ENCODE measurements at places on chromosomes 1 and 21.

GRCh38 chr1:221437171-221437570 is 304.7 kb downstream of the DUSP10 start:
- no peak for DNase-seq

DNA sequence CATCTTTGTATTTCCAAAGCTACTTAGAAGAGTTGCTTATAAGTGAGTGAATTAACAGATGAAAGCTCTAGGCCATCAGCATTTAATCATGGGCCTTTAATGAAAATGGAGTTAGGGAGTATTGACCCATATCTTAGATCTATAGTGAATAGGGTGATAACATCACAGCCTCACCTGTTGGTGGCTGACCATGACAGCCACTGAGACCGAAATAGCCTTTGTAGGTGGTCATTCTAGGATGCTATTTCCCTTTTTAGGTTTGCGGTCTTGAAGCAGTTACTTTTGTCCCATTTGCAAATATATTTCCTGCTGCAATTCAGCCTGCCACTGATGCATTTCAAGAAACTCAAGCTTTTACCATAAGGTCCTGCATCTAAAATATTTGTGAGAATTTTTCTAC is 410.1 kb upstream of the LYPLAL1 start:
- DNase-seq: no peak

GRCh38 chr1:14323568-14324247 is 274.8 kb upstream of the KAZN start:
- DNase-seq: no peak

DNA sequence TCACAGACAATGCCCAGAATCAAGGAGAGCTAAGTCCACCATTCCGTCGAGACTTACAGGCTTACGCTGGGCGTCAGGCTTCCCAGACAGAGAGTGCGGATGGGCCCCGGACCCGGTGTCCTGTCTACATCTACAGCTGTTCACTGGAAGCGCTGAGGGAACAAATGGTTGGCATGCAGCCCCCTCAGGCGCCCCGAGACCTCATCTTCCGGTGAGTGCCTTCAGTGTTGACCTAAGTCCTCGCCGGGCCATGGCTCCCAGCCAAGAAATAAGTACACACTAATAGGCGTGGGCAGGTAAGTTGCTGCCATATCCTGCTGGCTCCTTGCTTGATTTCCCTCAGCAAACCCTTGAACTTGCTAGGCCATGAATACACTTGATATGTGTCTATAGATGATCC is 26.2 kb downstream of the HYI start:
- no peak for DNase-seq

DNA sequence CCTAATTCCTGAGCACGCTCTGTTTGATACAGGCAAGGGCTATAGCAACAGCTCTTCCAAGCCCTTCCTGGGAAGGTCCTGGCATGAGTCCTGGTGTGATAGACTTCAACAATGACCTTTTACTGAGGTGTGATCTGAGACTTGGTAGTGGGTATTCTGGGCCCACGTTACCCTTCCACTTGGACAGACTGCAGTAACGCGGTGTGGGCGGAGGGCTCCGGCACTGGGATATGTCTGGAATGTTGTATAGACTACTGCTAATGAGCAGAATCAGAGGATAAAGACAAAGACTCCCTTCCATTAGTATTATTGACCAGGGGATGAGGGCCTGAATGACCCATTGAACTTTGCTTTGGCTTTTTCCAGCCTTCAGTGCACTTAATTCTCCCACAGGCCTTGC is 262.3 kb downstream of the RWDD3 start:
- DNase-seq: no peak

DNA sequence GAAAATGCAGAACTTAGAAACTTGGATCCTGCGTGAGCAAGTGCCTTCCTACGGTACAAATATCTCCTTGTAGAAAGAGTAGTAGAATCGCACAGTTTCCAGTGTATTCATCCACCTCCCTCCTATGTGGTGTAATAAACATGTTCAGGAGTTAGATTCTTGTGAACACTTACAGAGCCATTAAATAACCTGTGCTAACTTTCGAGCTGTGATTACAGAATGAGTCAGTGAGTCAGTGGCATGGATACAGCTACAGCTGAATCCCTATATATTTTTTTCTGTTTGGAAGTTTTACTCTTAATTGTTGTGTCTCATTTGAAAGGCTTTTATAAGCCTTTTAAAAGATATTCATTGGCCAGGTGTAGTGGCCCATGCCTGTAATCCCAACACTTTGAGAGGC is 148.7 kb downstream of the EDEM3 start:
- DNase-seq: no peak

- DNase-seq: no peak
These were observed 8.6 kb upstream of the COL6A2 start for GRCh38 chr21:46089285-46089684.

DNA sequence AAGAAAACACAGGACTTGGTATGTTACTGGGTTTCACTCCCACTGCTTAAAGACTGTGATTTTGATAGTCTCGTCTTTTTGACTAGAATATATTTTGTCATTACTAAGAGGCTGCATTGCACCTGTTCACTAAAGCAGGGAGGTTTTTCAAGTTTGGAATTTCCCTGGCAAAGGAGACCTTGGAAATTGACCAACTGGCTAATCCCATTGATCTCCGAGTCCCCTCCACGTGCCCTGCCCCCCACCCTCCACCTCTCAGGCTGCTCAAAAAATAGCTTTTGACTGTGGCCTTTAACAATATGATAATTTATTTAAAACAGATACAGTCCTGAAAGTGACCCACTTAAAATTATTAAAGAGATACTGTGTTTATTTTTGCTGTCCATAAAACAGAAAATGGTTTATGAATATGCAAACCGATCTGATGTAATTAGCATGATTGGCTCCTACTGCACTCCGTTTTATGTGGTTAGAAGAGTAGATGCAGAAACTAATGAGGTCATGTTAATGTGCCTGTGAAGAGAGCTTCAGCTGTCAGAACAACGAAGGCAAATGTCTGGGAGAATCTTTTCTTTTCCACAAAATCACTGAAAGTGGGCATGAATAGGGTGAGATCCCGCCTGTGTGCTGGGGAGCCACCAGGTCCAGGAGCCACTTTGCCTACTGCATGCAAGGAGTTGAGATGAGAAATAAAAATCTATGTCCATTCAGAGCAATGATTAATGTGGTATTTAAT is 361.5 kb downstream of the RRAGC start:
- DNase-seq: no peak

GRCh38 chr1:171674431-171675405 is 22.2 kb upstream of the MYOC start:
- no peak for DNase-seq

- no peak for DNase-seq
These were observed 131.7 kb upstream of the GRIK3 start for GRCh38 chr1:37166005-37166404.

DNA sequence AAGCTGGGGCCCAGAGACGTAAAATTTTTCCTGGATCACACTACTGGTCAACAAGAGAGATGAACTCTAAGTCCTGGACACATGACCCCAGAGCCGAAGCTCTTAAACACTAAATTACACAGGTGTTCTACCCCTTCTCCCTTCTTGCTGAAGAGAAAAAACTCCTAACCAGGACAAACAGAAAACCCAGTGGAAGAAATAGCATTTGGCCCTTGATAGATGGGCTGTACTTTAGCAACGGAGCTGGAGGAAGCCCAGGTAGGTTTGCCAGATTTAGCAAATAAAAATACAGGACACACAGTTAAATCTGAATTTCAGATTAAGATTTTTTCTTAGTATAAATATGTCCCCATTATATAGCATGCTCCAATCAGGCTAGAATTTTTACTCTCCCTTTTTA is 72.7 kb downstream of the DIRAS3 start:
- DNase-seq: no peak

DNA sequence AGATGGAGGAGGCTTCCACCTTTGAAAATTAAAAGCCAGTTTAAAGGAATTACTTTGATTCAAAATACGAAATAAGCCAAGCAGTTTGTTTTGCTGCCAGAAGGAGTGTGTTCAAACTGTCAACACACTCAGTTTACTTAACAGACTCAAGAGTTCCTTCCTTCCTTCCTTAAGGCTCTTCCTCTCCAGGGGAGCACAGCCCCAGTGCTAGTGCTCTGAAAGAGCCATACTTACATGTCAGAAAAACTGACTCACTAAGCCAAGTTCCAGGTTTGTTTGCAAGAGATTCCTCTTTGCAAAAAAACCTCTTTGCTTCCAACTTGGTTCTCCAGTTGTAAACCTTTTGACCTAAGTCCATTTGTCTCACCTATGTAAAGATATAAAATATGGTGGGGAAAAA is 14.3 kb downstream of the SETD4 start:
- DNase-seq: no peak

- no peak for DNase-seq
These were observed 1.8 kb upstream of the LHX9 start for GRCh38 chr1:197915260-197915861.

DNA sequence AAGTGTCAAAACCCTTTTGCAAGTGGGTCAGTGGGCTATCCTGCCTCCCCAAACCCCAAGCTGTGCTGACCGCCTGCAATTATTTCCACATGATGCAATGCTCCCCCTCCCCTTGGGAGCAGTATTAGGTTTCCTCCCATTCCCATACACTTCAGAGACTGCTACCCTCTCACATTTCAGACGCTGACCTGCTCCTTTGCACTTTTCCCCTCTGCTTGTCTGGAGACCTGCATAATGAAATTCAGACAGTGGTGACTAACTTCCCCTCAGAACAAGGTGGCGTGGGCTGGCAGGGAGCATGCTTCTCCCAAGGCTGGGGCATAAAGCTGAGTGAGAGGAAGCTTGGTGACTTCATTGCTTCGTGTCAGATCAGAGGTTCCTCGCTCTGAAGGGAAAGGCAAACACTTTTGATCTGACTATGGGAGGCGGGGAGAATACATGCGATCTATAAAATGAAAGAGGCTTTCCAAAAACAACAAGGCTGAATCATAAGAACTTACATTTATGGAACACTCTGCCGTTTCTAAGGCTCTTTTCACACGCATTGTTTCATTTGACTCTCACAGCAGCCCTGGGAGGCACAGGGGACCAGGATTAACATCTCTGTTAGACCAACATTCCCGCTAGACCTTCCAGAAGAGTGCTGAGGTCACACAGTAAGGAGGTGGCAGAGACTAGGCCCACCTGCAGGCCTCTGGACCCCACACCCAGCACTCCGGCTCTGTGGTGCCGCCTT is 27.5 kb upstream of the ROR1 start:
- no peak for DNase-seq

GRCh38 chr1:59008599-59009347 is 224.9 kb upstream of the JUN start:
- no peak for DNase-seq

DNA sequence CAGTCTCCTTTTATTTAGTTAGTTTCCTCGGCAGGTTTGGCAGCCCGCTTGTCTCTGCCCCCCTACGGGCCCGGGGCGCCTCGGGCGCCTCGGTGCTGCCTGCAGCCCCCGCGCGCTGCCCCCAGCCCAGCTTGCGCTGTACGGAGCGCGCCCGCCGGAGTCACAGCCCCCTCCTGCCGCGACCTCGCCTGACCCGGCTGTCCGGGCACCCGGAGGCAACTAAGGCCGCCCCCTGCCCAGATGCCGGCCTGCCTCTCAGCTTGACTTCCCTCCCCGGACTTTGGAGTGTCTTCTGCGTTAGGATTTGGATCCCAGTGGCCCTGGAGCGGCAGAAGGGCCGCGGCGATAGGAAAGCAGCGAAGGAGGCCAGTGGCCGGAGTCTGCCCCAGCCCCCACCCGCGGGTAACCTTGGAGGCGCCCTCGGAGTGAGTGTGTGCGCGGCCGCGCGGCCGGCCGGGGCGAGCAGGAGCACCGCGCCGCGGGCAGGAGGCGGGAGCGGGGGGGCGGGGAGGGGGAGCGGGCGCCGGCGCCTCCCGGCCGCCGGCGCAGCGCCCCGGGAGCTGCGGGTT is 7.6 kb downstream of the CDKN2C start:
- no peak for DNase-seq

DNA sequence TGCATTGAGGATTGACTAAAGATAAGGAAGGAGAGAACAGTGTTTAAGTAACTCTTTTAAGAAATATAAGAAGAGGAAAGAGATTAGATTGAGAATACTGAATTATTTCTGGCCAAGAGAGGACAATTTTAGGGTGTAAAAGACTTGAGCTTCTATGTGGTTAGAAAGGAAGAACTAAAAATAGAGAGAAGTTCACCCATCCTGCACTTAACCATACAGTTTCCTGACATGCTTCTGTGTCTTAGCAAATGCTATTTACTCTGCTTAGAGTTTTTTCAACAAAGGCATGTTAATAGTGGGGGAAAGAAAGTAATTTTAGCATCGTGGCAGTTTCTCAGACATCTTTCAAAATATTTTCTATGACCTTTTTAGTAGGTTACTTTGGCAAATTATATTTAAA is 122.8 kb upstream of the GPR52 start:
- no peak for DNase-seq

DNA sequence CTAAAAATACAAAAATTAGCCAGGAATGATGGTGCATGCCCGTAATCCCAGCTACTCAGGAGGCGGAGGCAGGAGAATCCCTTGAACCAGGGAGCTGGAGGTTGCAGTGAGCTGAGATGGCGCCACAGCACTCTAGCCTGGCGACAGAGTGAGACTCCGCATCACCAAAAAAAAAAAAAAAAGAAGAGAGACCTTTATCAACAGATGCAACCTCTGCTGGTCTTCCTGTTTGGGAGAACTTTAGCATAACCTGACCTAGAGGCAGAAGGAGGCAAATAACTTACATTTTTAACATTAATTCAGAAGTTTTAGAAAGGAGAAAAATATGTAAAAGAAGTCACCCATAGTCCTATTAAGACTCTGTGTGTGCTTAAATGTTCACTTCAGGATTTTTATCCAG is 32.4 kb downstream of the SLAMF1 start:
- DNase-seq: no peak

GRCh38 chr1:29636936-29637335 is 400.6 kb downstream of the PTPRU start:
- DNase-seq: no peak

GRCh38 chr1:174692313-174692712 is 244.5 kb downstream of the GPR52 start:
- DNase-seq: no peak

- DNase-seq: no peak
These were observed 522 bp downstream of the SLC45A1 start for GRCh38 chr1:8318436-8318835.

DNA sequence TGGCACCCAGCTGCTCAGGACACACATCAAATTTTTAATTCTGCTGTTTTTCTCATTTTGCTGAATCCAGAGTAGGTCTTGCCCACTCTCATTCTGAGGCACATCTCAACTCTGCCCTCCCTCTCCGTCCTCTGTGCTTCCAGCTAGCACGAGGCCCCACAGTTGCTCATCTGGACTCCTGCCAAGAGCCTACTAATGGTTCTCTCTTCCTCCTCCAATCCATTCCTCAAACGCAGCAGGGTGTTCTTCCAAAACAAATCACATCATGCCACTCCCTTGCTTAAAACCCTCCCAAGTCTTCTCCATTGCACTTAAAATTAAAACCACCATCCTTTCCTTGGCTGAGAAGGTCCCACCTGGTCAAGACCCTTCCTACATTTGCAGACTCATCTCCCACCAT is 49.8 kb upstream of the SCAF4 start:
- no peak for DNase-seq

GRCh38 chr1:211329764-211330201 is 3.1 kb downstream of the TRAF5 start:
- DNase-seq: no peak

- no peak for DNase-seq
These were observed 20.6 kb upstream of the EGLN1 start for GRCh38 chr1:231442735-231443134.

- DNase-seq: no peak
These were observed 13.4 kb downstream of the CLEC20A start for GRCh38 chr1:178483251-178483957.

GRCh38 chr1:18948048-18948912 is 8.2 kb downstream of the IFFO2 start:
- no peak for DNase-seq

- DNase-seq: no peak
These were observed 27.0 kb downstream of the TGFB2 start for GRCh38 chr1:218371927-218372672.

- no peak for DNase-seq
These were observed 27.4 kb upstream of the RNF2 start for GRCh38 chr1:185017966-185018365.

Data from GM18507 (cell line).